ENCODE measurements at places on chromosomes 5 and 9.

DNA sequence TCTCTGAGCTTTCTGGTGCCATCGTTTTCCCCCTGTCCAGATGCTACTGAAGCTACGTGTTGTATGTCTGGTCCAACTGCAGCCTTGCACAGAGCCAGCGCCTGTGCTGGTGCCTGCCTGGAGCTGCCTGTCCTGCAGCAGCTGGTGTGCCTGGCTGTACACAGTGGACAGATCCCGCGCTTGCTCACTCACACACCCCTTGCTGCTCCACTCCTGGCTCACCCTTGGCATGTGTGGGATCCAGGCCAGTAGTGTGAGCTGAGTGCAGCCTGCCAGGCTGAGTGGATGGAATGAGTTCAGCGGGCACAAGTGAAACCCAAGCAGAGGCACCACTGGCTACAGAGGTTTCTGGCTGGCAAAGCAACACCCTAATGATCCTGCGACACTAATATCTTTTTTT lies 40.4 kb downstream of the FER start:
- no peak for DNase-seq

GRCh38 chr9:129124506-129125069 lies 13.4 kb downstream of the PTPA start:
- DNase-seq, result no peak

- DNase-seq, result no peak
These were observed 806.2 kb upstream of the WWC1 start for GRCh38 chr5:167485061-167485774.

GRCh38 chr5:96004754-96005153 lies 43.1 kb upstream of the ELL2 start:
- DNase-seq, result no peak

- DNase-seq, result no peak
These were observed 5.5 kb downstream of the TMEM8B start for GRCh38 chr9:35834260-35835215.

DNA sequence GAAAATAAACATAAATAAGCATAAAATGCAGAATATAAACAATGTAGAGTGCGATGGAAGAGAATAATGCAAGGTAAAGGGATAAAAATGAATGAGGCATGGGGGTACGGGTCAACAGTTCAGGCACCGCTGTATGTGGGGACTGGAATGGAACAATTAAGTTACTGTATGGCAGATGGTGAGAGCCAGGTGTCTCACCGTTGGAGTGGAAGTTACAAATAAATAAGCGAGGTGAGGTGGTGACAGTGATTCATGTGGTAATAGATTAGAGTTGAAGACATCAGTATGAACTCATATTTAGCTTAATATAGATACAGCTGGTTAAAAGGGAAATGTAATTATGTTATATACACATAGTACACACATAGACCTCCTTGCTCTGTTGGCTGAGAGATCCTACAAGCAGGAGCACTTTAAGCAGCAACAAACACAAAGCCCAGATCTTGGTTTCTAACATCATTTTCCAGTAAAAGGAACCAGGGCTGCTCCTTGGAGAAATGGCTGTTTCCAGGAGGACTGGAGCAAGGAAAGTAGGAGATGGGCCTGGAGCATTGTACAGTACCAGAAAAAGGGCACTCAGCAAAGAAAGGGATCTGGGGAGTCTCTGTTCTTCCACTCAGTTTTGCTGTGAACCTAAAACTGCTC lies 2.4 kb upstream of the OMD start:
- no peak for DNase-seq

- no peak for DNase-seq
These were observed 106.3 kb downstream of the C9orf152 start for GRCh38 chr9:110101531-110102161.

- no peak for DNase-seq
These were observed 775 bp upstream of the LHX2 start for GRCh38 chr9:124010665-124011321.

DNA sequence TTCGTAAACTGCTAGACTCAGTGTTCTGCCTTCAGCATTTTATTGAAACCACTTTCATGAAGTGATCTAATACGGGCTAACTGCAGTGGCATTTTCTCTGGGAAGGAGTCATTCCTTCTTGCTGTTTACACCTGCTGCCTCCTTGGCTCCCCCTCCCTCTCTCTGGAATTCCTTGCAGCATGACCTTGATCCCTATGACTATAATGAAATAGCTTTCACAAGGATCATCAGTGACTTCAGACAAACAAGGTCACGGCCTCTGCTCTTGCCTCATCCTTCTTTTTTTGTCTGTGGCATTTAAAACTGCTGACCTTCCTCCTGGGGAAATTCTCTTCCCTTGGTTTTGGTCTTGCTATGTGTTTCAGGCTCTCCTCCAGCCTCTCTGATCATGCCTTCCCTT lies 90.2 kb downstream of the ZNF462 start:
- no peak for DNase-seq

GRCh38 chr5:16549491-16550206 lies 67.1 kb downstream of the RETREG1 start:
- no peak for DNase-seq
